Hindlimb muscle (tissue), 1 donor: ENCODE measurements at places on chromosomes 3 and 15.

DNA sequence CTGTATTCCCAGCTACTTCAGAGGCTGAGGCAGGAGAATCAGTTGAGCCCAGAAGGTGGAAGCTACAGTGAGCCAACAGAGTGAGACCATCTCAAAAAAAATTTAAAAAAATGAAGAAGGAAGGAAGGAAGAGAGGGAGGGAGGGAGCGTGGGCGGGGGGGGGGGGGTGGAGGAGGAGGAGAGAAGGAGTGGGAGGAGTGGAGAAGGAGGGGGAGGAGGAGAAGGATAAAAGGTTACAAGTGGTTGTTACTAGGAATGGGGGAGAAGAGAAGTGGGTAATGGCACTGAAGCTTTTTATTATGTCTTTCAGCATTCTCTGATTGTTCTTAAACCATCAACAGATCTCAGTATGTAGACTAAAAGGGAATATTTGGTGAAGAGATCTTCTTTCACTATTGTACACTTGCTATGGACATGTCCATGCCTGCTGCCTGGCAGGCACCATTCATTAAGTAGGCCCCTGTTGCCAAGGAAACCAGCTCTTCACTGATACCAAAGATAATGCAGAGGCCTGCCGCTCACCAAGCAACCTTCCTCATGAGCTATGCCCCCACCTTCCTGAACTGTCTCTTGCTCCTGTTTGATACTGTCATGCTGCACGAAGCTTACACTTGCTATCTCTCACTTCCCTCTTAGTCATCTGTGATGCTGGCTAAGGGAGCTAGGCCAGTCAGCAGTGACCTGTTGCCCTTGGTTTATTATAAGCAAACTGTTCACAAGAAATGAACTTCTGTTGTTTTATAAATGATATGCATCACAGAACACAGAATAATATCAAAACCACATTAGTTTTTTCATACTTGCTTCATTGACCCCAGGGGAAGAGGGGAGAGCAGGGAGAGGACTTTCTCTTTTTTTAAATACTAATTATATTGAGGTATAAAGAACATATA, 23.1 kb downstream of the EPM2AIP1 start:
- no peak for DNase-seq

DNA sequence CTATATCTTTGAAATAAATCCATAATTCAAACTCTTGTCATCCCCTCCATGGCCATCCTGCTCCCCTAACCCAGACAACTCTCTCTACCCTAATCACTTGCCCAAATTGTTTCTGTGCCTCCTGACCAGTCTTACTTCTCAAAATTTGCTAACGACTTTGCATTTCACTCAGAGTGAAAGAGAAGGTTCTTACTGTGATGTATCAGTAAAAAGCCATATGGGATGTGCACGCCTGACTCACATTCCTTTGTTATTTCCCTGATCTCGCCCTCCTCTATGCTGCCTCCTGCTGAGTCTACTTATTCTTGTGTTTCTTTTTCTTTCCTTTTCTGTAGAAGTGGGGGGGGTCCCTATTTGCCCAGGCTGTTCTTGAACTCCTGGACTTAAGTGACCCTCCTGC, 487.2 kb upstream of the FRG2C start:
- no peak for DNase-seq

DNA sequence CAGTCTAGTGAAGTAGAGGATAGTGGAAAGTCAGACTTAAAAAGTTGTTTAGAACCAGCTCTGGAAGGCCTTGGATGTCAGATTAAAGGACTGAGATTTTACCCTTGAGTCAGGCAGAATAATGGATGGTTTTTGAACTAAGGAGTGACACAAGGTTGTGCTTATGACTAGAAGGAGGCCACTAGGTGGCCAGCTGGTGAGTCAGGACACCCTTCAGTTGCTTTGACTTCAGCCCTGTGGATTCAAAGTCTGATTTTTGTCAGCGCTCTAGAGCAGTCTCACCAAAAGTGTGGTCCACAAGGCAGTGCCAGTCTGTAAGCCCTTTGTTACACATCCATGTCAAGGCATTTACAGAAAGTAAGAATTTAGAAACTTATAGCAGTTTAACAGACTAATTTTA, 3.8 kb upstream of the GABPB1 start:
- no peak for DNase-seq

- peak; percentile 88 for DNase-seq
These were observed 609 bp upstream of the TBC1D23 start for GRCh38 chr3:100260081-100260684.

DNA sequence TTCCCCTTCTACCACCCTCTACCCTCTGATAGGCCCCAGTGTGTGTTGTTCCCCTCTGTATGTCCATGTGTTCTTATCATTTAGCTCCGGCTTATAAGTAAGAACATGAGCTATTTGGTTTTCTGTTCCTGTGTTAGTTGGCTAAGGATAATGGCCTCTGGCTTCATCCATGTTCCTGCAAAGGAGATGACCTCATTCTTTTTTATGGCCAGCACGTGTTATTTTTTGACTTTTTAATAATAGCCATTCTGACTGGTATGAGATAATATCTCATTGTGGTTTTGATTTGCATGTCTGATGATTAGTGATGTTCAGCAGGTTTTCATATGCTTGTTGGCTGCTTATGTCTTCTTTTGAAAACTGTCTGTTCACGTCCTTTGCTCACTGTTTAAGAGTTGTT, 63.1 kb upstream of the NPHP3 start:
- DNase-seq: no peak

DNA sequence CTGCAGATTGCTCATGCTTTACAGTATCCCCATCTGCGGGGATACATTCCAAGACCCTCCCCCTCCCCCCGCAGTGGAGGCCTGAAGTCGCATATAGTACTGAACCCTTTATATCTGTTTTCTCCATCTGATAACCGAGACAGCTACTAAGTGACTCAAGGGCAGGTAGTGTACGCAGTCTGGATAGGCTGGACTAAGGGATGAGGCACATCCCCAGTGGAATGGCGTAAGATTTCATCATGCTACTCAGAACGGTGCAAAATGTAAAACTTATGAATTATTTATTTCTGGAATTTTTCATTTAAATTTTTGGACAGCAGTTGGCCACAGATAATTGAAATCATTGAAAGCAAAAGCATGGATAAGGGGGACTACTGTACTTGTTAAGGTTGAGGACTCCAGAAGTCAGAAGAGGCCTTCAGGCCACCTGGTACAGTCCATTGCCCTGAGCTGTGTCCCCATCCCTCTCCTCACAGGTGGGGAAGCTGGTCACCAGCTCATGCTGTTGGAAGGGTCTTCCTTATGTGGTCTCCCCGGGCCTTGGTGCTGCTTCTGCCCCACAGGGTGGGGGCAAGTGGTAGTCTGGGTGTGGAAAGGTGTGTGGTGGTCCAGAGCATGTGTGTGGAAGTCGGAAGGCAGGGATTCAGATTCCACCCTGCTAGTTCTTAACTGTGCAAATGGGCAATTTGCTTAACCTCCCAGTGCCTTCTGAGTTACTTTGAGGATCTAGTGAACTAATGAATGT, 72.0 kb downstream of the HCN4 start:
- no peak for DNase-seq

DNA sequence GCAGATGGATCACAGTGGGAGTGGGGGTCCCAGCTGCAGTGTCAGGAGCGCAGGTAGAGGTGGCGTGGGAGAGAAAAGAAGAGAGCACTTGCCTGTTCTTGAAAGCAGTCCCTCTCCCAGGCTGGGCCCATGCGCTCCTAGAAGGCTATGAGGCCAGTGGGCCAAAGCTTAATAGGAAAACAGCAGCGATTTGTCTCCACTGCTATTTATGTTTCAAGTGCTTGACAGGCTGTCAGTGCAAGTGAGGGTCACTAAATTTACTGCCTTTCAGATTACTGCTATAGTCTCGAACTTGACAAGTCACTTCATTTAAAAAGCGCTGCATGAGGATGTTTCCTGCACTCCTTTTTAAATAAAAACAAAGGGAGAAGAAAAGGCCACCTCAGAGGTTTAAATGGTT, 239.5 kb downstream of the GAP43 start:
- no peak for DNase-seq

DNA sequence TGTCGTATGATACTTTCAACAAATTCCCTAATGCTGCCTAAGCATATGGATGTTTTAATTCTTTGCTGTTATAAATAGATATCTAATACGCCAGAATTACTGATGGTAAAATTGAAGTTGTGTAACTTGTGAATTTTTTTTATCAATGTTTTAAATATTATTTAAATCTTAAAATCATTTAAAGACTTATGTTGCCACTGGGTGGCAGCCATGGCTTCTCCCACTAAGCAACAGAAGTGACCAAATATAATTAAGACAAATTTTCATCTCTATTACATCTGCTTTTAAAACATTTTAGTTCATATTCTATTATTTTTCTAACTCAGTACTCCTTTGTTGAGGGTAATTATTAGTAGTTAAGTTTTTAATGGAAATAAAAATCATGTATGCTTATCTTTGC, 8.1 kb upstream of the IL20RB start:
- no peak for DNase-seq

GRCh38 chr3:46692566-46692990, 901 bp downstream of the ALS2CL start:
- no peak for DNase-seq

DNA sequence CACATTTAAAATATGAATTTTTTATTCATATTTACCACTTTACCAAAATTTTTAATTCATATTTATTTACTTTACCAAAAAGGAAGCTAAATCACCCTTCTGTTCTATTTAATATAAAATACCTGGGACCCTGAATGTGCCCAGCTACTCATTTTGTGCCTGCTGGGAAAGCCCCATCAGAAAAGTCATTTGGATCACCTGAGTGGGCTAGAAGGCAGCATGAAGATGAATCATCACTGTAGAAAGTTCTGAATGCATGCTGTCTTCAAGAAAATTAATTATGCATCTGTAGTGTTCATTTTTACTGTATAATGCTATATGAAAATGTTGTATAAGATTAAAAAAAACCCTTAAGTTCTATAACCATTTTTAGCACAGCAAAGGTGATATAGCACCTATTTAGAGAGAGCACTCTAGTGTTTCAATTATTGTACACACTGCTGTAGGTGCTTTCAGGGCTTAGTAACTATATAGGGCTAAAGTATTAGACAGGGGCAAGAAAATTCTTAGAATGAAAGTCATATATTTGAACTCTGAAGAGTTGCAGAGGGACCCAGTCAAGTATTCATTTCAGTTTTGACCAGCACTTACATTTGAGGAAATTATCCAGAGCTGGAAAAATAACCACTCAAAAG, 175.1 kb downstream of the NFKBIZ start:
- DNase-seq: no peak
